Panc1 (cell line): ENCODE measurements at places on chromosomes 1 and 21.

DNA sequence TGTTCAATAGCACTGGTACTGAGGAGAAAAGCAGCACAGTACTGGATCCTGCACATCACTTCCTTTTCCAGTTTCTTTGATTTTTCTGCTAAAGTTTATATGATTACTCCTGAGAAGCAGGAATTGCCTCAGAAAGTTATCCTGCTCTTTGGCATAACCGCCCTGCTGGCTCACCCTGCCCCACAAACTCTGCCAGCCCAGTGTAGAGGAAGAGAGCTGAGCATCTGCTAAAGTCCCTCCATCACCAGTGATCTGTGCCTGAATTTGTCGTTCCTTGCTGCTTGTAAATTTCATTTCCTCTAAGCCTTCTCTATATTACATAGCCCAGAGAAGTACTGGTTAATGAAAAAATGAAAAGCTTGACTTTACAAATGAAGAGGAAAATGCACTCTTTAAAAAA lies 87.0 kb upstream of the C1orf21 start:
- no peak for DNase-seq

- DNase-seq: no peak
Measured at GRCh38 chr1:19403256-19403655, 82.1 kb downstream of the CAPZB start.

GRCh38 chr1:30008998-30009657 lies 714.3 kb downstream of the MATN1 start:
- no peak for DNase-seq

- no peak for DNase-seq
Measured at GRCh38 chr21:36966821-36967768, 626 bp upstream of the HLCS start.

DNA sequence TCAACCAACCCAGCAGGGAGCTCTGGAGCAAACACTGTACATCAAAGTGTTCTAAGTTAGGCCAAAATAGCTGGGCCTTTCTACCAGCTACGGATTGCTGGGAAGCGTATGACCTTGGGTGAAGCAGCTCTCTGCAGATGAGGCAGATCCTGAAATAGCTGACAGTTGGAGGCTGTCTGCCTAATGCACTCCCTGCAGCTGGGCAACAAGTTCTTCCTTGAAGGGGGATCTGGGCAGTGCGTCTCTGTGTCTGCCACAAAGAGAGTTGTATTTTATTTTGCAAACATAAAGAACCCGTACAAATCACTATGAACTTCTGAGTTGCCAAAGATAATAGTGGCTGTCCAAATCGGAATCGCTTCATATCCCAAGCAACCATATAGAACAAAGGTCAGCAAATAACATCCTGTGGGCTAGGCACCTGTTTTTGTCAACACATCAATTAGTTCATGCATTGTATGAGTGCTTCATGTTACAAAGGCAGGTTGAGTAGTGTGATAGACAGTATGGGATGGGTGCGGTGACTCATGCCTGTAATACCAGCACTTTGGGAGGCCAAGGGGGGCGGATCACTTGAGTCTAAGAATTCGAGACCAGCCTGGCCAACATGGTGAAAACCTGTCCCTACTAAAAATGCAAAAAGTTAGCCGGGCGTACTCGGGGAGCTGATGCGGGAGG lies 29.1 kb upstream of the KLF17 start:
- DNase-seq: no peak

DNA sequence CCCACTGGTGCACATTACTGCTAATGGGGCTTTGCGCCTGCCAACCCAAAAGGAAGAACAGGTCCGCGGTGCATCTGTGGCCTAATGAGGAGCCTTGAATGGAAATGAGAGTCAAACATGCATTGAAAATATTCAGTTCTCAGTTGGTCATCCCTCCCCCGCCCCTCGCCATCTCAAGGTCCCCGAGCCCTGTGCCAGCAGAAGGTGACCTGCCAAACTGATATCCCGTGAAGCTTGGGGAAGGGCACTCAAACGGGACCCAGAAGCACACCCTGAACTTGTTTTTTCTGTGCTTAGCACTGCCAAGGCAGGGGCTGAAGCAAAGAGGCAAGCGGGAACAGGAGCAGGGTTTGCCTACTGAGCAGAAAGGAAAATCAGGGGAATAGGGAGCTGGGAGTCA lies 67.9 kb upstream of the ZNF648 start:
- DNase-seq: no peak
